ENCODE measurements at places on chromosomes 5 and 9.

DNA sequence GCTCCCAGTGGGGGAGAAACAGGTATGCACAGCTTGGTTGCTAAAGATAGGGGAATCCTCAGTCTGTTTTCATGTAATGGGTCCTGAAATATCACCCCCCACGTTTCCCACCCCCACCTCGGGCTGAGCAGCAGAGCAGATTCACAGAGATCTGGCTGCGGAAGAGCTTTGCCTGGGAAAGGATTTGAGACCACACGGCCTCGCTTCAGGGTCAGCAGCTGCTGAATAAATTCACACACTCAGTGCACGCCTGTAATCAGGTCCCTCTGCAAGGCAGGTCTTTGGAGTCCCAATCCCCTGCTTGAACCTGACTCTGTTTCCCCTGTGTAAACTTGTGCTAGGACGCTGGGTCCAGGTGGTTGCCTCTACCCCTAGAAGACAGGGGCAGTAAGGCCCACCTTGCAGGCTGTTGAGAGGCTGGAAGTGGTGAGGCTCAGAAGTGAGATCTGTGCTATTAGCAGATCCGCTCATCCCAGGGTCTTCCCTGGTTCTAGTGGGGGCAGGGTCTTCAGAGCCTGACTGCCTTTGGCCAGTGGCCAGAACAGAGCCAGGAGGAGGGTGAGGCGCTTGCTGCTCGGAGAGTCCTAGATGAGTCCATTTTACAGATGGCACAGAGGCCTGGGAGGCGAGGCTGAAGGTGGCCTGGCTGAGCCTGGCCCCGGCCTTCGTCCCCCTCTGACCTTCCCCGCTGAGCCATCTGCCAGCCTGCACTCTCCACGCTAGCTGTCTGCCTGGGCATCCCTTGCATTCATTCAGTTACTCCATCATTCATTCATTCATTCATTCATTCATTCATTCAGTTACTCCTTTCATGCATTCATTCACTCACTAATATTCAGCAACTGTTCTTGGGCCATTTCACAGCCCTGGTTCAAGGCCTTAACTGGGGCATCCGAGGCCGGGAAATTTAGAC, 16.7 kb upstream of the NEURL1B start:
- DNase-seq: no peak

- no peak for DNase-seq
Observed at GRCh38 chr9:133054966-133055365, 6.8 kb upstream of the CEL start.

- DNase-seq: no peak
Observed at GRCh38 chr5:126383246-126383645, 40.0 kb upstream of the GRAMD2B start.

DNA sequence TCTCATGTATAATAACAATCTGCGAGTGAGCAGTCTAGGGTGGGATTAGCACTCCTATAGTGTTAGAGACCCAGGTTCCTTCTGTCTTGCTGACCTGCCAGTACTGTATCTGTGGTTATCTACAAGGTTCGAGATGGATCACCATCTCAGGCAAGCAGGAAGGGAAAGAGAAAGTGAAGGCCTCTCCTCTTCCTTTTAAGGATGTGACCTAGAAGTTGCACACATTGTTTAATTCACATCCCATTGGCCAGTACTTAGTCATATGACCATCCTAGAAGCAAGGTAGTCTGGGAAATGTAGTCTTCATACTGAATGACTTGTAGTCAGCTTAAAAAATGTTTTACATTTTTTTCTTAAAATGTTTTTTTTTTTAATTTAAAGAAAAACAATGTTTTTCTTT, 168.6 kb downstream of the CARTPT start:
- DNase-seq: no peak

DNA sequence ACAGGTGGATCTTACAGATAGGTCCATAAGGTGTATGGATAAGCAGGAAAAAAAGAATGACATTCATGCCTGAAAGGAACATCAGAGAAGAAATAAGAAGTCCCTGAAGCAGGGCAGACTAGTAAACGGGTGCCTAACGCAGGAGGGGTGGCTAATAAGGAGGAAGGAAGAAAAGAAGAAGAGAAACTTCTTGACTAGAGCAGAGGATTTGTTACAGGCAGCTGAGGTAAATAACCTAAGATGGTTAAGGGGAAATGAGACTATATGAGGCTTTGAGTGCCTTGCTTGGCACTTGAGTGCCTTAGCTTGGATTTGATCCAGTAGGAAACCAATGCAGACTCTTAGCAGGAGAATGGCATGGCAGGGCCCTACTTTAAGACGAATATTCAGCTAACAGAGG, 313.5 kb upstream of the PDE4D start:
- DNase-seq: no peak

DNA sequence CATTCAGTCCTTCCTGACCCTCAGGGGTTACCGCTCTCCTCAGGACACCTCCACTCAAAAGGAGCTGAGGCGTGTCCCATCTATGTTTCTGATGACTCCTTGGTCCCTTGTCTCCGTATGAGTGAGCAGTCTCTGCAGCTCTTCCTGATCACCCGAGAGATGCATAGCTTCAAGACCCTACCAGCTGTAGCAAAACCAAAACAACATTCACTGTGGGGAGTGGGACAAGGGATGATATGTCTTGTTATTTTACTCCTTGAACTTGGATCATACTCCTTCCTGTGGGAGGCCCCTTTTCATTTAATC, 14.4 kb downstream of the GLDC start:
- no peak for DNase-seq

All from stimulated activated CD4-positive, alpha-beta T cell treated with anti-CD3 and anti-CD28 coated beads, Interleukin-12 subunit alpha, Interleukin-12 subunit beta, amount 100 ng/mL, for 24 hours (primary cell).